ENCODE measurements at places on chromosomes 7 and 10.

DNA sequence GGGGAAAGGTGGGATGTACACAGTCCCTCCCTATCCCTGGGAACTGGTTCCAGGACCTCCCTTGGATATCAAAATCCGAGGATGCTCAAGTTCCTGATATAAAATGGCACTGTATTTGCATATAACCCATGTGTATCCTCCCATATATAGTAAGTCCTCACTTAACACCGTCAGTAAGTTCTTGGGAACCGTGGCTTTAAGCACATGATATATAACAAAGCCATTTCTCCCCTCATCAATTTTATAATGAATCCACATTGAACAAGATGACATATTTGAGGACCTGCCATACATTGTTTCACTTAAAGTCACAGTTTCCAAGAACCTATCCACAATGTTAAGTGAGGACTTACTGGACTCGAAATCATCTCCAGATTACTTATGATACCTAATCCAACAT is 5.4 kb downstream of the CRYGN start:
- no peak for DNase-seq

GRCh38 chr7:94623820-94624219 is 32.1 kb downstream of the SGCE start:
- no peak for DNase-seq

- no peak for DNase-seq
Observed at GRCh38 chr7:147639751-147640150, 950.8 kb upstream of the C7orf33 start.

- no peak for DNase-seq
Observed at GRCh38 chr7:39592586-39592985, 26.4 kb downstream of the YAE1 start.

DNA sequence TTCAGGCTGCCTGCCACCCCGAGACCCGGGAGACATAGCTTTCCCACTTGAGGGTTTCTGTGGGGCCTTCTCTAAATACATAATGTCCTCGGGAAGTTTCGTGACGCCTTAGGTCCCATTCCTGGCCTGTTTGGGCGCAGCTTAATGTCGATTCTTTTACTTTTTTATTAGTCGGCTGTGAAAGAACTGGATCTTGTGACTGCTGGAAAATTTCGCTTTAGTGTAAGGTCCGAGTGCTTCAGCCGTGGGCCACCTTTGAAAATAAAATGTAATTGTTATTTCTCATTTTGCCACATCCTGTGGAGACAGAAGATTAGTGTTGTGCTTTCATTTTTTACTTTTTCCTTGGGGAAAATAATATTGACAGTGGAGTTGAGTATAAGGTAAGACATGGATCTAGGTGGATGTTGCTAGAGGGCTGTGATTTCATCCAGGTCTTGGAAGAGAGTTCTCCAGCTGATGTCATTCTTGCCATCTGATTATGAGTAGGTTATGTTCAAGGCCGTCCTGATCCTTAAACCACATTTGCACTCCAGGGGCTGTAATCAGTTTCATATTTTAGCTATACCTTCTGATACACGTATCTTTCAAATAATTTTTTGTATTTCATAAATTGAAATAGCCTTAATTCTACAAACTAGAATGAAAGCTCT is 830 bp downstream of the RAB18 start:
- no peak for DNase-seq

DNA sequence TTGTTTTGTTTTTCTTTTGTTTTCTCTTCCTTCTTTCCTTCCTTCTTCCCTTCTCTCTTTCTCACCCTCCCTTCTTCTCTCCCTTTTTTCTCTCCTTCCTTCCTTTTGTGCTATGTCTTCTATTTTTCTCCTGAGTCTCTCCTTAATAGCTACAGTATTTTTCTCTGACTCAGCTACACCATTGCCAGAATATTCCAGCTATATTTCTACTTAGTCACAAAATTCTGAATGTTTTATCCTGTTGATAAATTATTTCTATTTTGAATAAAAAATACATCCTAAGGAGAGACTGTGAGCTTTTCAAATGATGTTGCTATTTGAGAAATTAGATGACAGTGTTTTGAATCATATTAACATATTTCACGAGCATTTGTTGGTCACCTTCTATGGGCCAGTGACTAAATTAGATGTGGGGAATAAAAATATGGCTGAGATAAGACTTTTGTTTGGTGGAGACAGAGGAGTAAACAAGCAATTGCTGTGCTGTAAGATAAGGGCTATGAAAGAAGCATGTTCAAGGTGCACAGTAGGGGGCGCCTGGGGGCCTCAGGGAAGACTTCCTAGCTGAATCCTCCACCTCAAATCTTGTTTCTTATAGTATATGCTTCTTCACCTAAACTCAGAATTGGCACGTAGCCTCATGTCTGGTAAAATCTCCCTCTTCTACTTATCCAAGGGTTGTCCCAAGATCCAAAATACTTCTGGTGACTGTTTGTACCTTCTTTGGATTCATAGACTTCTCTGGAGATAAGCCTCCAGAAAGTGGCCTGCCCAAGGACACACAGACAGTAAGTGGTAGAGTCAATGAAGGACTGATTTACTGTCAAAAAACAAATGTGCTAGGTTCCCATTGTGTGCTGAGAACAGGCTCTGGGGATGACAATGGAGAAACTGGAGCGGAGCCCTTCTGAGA is 115.5 kb upstream of the CREB5 start:
- no peak for DNase-seq
